ENCODE measurements at places on chromosomes 11 and 22.

GRCh38 chr11:45347348-45348082 lies 61.4 kb upstream of the SYT13 start:
- no peak for DNase-seq

- DNase-seq: no peak
Observed at GRCh38 chr22:26169315-26170111, at the start of gene SEZ6L. Gene SEZ6L (plus strand): TSS chr22:26169462. CDS start chr22:26169670, 208 bp downstream.

GRCh38 chr11:44071157-44071556 lies 5.1 kb downstream of the ACCS start:
- DNase-seq: no peak

DNA sequence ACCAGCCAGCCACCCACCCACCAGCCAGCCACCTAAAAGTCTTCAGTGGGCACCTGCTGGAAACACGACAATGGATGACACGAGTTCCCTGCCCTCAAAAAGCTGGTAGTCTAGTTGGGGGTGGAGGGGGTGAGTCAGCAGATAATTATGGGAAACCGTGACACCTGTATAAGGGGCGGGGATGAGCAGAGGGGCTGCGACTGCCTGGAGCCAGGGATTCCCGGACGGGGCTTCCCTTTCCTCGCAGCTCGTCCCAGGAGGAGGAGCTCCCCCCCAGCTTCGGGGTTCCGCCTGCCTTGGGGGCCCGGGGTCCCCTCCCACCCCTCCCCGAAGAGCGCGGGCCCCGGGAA lies 2.3 kb upstream of the RTN4RL2 start:
- no peak for DNase-seq

DNA sequence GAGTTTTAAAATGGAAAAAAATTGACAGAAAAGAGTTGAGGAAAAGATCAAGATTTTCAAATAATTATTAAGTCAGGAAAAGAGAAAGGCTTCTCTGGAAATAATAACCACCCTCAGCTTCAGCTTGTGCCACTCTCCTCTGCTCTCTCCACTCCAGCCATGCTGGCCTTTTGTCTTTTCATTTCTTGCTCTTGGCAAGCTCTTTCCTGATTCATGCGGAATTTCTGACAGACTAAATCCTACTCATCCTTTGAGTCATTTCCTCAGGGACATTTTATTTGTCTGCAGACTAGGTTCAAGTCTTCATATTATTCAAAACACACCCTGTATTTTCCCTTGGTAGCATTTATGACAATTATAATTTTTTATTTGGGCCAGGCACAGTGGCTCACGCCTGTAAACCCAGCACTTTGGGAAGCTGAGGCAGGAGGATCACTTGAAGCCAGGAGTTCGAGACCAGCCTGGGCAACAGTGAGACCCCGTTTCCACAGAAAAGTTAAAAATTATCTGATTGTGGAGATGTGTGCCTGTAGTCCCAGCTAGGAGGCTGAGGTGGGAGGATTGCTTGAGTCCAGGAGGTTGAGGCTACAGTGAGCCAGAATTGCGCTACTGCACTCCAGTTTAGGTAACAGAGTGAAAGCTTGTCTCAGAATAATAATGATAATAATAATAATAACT lies 7.8 kb upstream of the P4HA3 start:
- no peak for DNase-seq

DNA sequence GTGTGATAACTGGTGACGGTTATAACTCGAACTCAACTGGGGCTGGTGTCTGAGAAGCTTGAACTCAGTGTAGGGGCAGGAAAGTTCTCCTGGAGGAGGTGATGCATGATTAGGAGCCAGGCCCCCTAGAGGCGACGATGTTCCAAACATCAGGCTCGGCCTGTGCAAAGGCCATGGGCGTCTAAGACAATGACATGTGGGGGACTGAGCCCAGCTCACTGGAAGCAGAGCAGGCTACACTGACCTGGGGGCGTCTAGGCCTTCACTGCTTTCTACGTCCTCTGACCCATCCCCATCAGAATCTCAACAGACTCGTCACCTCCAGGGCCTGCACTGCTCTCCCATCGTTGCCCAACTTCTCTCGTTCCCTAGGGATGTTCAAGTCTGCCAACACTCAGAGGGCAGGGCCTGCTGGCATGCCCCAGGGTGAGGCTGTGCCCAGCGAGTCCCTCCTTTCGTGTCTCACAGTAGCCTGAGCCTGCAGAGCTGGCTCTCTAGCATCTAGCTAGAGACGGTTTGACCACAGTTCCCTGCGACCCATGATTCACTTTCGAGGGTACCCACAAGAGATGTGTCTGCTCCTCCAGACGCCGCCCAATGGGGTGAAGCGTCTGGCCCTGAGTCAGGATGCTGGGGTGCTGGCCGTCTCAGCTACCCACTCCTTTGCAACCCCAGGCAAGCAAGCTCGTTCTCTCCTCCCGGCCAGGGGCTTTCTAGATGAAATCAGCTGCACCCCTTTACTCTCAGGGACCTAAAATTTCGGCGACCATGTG lies 1.1 kb upstream of the ATG16L2 start:
- peak; percentile 66 for DNase-seq

DNA sequence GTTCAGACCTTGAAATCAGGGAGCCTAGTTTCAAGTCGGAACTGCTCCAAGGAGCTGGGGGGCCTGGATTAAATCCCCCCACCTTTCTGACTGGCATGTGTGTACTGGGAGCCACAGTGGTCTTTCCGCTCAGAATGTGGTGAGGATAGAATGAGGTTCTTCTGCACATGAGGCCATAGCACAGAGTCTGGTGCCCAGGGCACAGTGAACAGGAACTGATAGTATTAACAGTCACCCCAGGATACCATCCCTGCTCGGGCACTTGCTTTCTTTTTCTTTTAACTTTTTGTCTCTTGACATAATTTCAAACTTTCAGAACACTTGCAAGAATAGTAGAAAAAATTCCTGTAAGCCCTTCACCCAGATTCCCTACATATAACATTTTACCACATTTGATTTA lies 28.8 kb downstream of the LMO1 start:
- no peak for DNase-seq

- no peak for DNase-seq
Observed at GRCh38 chr11:62613291-62613778, 278 bp downstream of the ROM1 start.

GRCh38 chr11:18778468-18778867 lies 13.1 kb downstream of the PTPN5 start:
- no peak for DNase-seq

- DNase-seq: no peak
Observed at GRCh38 chr22:20438678-20439492, 1.3 kb upstream of the SCARF2 start.

- no peak for DNase-seq
Observed at GRCh38 chr11:74380746-74381439, 17.3 kb downstream of the PGM2L1 start.

- DNase-seq: no peak
Observed at GRCh38 chr11:60801194-60801593, 16.1 kb downstream of the MS4A10 start.

GRCh38 chr22:36467946-36468345 lies 13.5 kb downstream of the TXN2 start:
- DNase-seq: no peak

- no peak for DNase-seq
Observed at GRCh38 chr11:119446871-119447663, 24.1 kb upstream of the THY1 start.

DNA sequence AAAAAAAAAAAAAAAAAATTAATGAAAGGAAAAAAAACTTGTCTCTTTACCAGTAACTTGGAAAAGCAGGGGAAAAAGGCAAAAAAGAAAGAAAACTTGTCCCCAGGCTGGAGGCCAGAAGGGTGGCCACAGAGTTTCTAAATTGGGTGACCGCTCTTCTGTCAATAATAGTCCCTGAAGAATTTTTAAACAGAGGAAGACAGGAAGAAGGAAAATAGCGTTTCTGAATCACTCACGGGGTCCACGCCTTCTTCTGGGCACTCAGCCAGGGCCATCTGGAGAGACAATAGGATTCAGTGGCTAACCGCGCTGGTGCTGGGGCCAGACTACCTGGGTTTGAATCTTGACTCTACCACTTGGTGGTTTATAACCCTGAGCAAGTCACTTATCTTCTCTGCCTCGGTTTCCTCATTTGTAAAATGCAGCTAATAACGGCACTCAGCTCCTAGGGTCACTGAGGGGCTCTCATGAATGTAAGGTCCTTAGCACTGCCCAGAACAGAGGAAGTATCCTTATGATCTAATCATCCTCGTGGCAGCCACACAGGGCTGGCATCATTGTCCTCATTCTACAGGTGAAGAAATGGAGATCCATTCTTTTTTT lies 7.0 kb downstream of the C11orf86 start:
- no peak for DNase-seq

- DNase-seq: no peak
Observed at GRCh38 chr22:33971561-33971961, 51.3 kb upstream of the LARGE1 start.

GRCh38 chr11:50174189-50174588 lies 141.5 kb downstream of the OR4C45 start:
- no peak for DNase-seq

GRCh38 chr11:121389651-121390050 lies 62.5 kb upstream of the SORL1 start:
- DNase-seq: no peak

DNA sequence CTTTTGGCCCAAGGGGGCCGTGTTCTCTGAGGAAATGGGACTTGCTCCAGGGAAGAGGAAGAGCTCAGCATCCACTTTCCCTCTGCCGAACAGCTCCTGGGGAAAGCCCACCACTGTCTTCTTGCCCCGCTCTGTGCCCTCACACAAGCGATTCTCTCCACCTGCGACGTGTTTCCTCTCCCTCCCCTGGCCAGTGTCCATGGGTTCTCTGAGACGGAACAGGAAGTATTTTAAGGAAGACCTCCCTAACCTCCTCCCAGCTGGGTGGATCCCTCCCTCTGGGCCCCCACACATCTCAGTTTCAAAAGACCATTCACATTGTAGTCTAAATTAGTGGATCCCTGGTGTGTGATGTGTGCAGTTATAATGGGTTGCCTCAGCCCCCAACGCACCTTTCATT lies 1.6 kb downstream of the TP53AIP1 start:
- no peak for DNase-seq

- DNase-seq: no peak
Observed at GRCh38 chr11:20596205-20597153, 2.9 kb upstream of the SLC6A5 start.

- no peak for DNase-seq
Observed at GRCh38 chr11:29119116-29119515, 897.7 kb downstream of the KCNA4 start.

GRCh38 chr11:47566149-47566698 lies 825 bp downstream of the PTPMT1 start:
- DNase-seq: no peak

DNA sequence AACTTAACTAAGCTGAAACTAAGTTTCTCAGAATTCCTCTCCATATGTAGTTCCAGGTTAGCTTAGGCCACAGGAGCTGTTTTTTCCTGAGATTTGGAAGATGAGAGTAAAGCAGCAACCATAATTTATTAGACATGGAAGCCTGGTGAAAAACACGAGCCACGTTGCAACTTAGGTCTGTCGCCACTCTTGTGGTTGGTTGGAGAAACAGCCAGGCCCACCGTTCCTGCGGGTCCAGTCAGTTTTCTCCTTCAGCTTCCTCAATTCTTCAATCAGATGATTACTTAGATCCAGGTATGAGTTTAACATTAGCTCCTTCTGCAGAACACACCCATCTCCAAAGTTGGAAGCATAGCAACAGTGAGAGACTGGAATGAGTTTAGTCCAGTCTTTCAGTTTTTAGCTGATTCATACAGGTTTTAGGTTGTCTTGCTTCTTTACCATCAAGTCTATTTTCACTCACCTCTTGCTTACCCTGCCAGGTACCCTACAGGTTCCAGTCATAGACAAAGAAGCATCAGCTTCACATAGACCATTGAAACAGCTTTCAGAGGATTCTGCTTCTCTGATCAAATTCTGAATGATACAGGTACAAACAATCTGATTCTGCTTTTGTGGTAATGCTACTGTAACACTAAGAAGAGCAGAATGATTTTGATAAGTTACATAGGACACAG lies 18.6 kb downstream of the CASP12 start:
- DNase-seq: no peak

DNA sequence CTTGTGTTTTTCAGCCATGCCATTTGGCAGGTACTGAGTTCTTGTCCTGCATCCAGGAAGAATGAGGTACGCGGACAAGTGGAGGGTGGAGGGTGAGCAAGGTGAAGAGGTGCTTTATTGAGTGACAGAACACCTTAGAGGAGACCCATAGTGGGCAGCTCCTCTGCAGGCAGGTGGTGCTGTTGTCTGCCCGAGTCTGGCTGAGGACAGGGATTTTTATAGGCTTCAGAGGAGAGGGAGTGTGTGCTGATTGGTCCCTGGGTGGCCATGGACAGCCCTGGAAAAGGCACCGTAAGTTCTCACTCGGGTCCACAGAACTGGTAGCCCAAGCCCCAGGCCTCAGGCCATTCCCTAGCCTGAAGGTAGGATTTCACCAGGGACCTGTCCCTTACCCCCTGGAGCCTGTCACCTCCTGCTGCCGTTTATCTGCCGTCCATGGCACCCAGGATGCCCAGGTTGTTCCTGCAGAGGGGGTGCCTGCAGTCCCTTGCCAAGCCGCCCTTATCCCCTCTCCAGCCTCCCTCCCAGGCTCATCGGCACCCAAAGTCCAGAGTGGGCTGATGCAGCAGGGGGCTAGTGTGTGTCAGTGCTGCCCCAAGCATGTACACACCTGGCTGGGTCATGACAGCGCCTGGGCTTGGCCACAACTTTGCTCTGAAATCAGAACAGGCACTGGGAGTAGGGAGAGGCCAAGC lies 213.6 kb downstream of the LRRC4C start:
- no peak for DNase-seq

GRCh38 chr11:43459246-43459645 lies 100.5 kb downstream of the TTC17 start:
- no peak for DNase-seq

DNA sequence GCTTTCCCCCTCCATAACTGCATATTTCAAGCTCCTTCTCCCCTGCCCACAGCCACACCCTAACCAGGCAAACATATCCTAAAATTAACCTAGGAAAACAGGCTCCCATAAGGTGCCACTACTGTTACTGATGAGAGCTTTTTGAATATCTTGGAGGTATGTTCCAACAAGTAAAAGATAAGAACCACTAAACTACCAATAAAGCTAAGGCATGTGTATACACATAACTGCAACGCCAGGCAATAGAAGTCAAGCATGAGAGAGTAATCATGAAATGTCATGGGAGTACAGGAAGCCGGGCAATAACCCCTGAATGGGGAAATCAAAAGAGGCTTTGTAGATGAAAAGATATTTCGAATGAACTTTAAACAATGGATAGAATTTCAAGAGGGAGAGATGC lies 9.3 kb downstream of the MMP13 start:
- DNase-seq: no peak

GRCh38 chr11:11993839-11994238 lies 14.6 kb downstream of the DKK3 start:
- no peak for DNase-seq

GRCh38 chr11:84645988-84646694 lies 981.0 kb downstream of the DLG2 start:
- DNase-seq: no peak

DNA sequence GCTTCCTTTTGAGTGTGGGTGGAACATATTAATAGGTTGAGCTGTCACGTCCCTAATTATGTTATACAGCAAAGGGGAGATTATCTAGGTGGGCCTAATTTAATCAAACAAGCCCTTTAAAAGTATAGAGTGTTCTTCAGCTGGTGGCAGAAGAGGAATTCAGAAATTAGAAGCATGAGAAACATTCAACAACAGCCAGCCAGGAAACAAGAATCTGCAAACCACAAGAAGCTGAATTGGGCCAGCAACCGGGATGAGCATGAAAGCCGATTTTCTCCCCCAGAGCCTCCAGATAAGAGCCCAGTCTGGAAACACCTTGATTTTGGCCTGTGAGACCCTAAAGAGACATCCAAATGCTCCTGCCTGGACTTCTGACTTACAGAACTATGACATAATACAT lies 105.8 kb upstream of the LDLRAD3 start:
- no peak for DNase-seq

All from stimulated activated CD8-positive, alpha-beta memory T cell treated with anti-CD3 and anti-CD28 coated beads, Interleukin-12 subunit alpha, Interleukin-12 subunit beta, amount 100 ng/mL, for 4 hours (primary cell).